ENCODE measurements at places on chromosomes 2 and 18. TPM values are rescaled to one million over a fixed set of nuclear protein-coding genes. Genes with fewer than 3 reads are reported as not detected.

DNA sequence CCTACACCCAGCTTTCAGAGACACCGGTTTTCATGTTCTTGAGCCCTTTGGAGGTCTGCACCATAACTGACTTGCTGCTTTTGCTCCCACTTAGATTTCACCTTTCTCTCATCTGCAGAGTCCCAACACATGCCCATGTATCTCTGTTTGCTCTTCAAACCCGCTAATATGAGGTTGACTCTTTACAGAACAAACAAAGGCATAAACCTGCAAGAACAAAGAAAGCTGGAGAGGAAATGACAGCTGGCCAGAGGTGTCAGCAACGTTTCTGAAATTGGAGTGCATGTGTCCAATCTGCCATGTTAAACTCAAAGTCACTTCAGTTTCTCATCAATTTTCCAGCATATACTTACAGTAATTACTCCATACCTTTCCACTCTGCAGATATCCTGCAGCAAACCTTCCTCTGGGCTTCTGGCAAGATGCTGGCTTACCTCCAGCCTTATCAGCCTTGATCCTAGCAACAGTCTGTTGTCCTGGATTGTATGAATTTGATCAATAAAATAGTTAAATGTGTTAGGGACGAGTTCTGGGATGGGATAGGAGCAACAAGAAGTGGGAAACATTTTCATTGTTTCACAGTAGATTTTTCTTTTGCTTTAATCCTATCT, 157.4 kb downstream of the FHOD3 start:
- DNase-seq: no peak

- no peak for DNase-seq
Measured at GRCh38 chr2:128545085-128545484, 226.4 kb upstream of the HS6ST1 start.

DNA sequence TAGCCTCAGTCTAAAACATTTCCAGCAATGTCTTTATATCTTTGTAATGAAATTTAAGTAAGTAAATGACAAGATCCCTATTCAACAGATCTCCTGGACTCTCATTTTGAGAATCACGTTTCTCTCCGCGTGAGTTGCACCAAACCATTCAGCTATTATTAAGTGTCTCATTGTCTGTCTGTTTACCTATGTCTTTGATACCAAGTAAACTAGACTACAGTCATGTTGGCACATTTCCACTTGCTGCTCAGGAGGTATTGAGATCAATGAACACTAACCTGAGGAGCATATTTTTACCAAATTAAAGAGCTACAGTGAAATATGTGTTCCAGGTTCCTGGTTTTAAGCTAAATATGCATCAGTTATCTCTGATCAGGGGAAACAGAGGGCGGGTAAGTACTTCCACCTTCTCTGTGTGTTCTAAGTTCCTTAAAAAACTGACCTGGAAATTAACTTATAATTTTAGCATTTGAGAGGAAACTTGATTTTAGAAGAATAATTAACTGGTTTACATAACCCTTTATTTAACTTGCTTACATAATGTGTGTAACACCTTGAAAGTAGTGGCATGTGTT, 125.8 kb downstream of the OSBPL6 start:
- DNase-seq: no peak

- DNase-seq: no peak
Measured at GRCh38 chr18:36655930-36656329, 172.9 kb downstream of the TPGS2 start.

DNA sequence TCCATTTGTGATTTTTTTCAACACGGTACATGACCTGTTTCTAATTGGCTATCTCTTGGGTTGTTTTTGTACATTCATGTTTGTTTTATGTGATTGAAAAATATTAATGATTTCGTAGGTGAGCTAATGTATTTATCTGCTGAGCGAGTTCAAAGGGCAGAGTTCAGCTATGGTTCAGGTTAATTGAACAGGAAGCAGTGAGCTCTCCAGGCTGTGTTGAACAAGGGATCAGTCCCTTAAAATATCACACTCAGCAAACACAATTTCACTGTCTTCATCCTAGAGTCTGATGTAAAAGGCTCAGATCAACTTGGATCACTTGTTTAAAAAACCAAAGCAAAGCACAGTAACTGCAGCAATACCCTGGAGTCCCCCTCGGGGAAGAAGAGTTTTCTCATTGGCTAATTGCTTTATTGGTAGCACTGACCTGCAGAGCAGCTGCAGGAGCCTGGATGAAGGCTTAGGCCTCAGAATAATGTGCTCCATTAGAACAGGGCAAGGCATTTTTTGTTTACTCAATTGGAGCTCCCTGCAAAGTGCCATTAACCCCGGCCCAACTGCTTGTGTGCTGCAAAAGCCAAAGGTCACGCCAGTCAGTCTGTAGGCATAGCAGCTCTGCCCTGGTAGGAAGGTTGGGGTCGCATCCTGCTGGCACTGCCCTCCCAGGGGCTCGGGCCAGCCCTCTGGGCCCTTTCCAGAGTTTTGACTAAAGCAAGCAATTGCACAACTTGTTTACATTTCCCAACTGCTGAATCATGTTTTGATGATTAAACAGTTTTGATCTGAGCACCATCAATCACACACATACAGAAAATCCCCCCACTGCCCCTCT, 10.5 kb downstream of the ONECUT2 start:
- no peak for DNase-seq

GRCh38 chr2:55809875-55810621, 113.5 kb downstream of the EFEMP1 start:
- peak; percentile 19 for DNase-seq

DNA sequence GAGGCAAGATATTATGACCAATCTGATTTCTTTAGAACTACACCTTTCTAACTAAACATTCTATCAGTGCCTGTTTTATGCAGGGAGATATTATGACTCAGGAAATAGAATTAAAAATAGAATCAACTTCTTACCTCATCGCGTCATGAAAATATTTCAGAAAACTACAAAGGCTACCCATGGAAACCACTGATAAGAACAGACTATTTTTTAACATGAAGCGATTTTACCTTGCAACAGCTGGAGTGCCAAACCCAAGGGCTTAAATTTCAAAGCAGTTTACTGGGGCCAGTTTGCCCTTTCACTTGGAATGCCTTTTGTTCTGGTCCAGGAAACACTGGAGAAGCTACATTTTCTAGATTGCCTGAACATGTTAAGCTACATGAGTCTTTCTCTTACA, 304.8 kb upstream of the CCDC68 start:
- DNase-seq: peak; percentile 26

DNA sequence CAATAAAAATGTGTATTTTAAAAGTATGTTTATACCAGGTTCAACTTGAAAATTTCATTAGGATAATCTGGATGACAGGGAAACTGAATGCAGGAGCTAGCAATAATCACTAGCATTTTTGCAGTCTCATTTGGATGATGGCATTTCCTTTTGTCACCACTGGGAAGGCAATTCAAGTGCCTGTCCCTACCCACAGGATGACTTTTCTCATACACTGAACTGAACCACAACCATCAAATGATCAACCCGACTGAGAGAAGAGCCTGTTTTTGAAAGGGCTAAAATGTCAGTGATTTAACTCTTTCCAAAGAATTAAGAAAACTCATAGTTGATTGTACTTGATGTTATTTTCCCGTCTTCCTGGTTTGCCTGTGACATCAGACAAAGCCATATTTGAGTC, 115.0 kb downstream of the FAM124B start:
- DNase-seq: no peak

- no peak for DNase-seq
Measured at GRCh38 chr2:42953216-42953615, 160.8 kb upstream of the HAAO start.

DNA sequence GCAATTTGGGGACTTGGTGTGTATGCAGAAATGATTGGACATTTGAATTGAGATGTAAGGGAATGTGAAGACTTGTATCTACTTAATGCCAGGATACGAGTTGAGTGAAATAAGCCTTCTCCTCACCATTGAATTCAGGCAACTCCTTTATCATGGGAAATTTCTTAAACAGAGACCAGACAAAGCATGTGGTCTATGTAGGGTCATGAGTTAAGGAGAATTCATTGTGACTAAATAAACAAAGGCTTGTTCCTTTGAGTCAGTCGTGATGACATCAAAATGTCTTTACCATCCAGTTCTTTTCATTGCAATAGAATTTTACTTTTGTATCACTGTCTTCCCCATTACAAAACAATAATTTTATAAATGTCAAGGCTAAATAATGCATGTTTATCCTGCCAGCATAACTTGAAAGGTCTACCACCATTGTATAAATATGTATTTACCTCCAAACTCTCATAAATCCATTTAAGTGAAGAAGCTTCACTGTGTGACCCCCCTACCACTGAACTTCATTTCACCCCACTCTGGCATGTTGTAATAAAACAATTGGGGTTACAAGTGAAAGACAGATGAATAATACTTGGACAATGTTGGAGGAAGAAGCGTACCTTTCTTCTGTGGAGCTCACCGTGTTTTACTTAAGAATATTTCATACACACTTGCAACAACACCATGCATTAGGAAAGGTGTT, 149.4 kb downstream of the EPHA4 start:
- DNase-seq: peak; percentile 52

DNA sequence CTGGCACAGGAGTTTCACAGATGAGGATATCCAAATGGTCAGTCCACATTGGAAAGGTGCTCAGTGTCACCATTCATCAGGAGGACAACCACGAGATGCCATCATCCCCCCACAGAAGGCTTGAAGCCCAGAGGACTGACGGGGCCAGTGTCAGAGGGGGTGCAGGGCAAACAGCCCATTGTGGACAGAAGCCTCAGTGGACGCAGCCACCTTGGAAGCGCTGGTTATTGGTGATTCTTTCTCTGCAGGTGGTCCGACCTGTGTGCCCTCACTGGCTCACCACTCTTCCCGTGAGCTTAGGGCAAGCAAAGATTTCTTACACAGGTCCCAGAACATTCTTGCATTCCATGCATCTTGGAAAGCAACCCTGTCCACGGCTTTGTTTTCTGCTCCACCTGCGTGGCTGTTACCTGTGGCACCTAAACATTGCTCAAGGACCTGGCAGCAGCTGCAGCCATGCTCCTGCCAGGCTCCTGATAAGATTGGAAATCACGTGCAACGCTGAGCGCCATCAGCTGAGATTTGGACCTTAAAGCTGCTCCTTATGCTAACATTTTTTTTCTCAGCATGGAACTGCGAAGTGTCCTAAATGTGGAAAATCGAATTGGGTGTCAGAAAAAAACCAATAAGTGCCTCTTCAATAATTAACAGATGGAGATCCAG, 110.9 kb upstream of the CTDP1 start:
- DNase-seq: no peak

- no peak for DNase-seq
Measured at GRCh38 chr2:160753960-160754359, 260.4 kb upstream of the RBMS1 start.

- peak; percentile 72 for DNase-seq
Measured at GRCh38 chr18:36592282-36592681, 236.5 kb downstream of the TPGS2 start.

- DNase-seq: peak; percentile 54
Measured at GRCh38 chr2:119694845-119695521, 16.0 kb downstream of the TMEM177 start.

DNA sequence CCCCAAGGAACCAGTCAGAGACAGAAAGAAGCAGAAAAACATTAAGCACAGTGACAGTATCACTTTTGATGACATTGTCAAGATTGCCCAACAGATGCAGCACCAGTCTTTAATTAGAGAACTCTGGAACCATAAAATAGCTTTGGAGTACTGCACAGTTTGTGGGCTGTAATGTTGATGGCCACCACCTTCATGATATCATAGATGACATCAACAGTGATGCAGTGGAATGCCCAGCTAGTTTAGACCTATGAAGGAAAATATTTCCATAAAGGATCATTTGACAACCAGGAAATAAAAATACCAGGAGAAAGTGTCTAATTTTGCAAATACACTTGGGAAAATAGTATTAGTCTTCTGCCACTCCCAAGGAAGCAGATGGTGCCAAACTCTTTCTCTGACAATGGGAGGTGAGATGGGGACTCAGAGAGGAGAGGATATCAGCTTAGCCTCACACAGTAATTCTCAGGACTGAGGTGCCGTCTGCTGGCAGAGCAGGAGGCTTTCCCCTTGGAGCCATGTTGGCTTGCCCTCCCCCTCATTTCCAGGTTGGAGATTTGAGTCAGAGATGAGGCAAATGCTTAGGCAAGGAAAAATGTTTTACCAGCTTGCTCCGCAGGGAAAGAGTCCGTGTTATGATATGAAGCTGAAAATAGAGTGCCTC, 107.5 kb upstream of the CELF4 start:
- DNase-seq: no peak

DNA sequence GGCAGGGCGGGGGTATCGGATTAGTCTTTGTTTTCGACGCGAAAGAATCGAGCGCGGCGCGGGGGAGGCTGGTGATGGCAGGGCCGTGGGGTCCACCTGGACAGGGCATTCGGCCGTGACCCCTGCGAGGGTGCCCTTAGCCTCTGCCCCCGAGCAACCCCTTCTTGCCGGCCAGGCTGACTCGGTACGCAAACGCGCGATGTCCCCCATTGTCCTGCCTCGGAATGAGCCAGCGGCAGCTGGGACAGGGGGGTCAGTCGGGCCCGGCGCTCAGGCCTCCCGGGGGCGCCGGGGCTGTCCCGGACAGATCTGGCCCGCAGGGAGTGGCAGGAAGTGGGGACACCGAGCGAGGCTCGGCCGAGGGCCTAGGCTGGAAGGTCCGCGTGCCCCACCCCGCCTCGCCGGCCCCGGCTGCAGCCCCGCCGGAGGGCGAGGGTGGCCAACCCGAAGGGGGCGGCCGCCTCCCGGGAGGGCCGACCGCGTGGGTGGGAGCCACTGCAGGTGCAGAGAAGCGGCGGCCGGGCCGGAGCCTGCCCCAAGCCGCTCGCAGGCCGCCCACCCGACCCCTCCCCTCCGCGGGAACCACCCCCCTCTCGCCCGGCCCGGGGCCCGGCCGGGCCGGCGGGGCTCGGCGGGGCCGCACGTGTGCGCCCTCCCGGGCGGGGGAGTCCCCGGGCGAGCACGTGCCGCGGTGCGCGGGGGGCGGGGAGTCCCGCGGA, at the start of gene TET3:
TSS of gene TET3 (plus strand) at position 708 of the 719 bp plus-strand sequence. CDS start 1,494 bp downstream, outside the sequence.
- no peak for DNase-seq

DNA sequence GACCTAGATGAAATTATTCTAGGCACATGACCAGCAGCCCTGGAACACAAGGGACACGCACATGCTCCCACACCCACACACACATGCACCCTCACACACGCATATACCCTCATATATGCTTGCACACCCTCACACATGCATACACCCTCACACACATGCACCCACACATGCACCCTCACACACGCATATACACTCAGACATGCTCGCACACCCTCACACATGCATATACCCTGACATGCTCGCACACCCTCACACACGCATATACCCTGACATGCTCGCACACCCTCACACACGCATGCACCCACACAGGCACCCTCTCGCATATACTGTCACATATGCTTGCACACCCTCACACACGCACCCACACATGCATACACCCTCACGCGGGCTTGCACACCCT, 61.8 kb downstream of the PARD6G start:
- DNase-seq: no peak

GRCh38 chr2:144517866-144518747, 1.8 kb downstream of the ZEB2 start:
- no peak for DNase-seq

Gene FBXO36
- 1.2 TPM for polyA plus RNA-seq

Gene FSIP2
- polyA plus RNA-seq: 0.02 TPM

Gene UGT1A3
- polyA plus RNA-seq: not detected

Gene SERPINB3
- not detected for polyA plus RNA-seq

Gene LYPD6B
- polyA plus RNA-seq: 0.05 TPM

Gene CFC1
- not detected for polyA plus RNA-seq

Gene CXCR4
- not detected for polyA plus RNA-seq

Gene ALKAL2
- polyA plus RNA-seq: not detected

Gene TIA1
- polyA plus RNA-seq: 72.7 TPM
